ENCODE measurements at places on chromosomes 7 and 10.

- DNase-seq = no peak
Measured at GRCh38 chr7:26978146-26978545, 113.8 kb upstream of the SKAP2 start.

DNA sequence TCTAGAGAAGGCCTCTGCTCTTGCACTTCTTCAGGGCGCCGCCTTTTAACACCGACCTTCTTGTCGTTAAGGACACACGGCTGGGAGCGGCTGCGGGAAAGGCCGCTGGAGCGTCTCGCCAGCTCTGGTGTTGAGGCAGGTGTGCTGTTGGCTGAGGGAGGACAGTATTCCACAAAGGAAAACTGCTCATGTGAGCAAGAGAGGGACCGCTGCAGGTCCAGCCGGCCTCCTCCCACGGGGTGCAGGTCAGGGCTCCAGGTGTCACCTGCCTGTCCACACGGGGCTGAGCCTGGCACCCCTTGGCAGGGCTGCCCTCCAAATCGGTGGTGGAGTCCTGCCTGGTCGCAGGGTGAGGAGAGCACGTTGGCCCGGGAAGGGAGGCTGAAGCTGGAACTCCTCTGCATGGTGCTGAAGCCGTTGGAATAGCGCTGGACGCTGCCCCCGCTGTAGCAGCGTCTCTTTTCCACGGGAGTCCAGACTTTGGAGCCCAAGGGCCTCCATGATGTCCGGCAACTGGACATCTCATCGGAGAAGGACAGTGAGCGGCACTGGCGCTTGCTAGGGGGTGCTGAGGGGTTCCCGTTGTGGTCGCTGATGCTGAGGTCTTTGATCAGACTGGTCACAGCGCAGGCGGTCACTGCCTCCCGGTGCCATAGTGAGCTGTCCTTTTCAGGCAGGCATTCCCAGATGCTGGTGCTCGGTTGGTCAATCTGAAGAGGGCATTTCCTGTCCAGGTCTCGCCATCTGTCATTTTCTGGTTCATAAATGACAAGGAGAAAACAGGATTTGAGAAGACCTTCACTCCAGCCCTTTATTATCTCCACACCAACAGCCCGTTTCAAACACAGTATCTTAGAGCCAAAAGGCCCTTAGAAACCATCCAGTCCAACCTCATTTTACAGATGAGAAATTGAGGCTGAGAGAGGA, 62.3 kb downstream of the FAM53B start:
- no peak for DNase-seq

DNA sequence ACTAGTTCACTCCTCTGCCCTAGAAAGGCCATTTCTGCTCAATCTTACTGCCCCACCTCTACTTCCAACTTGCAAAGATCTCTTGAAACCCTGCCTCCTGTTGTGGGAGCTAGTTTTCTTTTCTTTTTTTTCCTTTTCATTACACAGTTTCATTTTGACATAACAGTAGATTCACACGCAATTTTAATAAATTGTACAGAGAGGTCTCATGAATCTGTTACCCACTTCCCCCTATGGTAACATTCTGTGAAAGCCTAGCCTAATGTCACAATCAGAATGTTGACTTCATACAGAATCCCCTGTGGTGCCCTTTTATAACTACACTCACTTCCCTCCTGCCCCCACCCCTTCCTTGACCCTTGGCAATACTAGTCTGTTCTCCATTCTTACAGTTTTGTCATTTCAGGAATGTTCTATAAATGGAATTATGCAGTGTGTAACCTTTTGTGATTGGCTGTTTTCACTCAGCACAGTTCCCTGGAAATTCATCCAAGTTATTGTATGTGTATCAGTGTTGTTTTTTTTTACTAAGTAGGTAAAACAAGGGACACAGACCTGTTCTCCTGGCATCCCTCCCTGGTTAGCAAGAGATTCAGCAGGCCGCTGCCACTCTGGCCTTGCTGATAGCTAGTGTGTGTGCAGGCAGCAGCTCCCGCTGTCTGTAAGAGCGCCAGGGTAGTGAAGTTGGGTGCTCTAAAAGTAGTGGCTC, 21.5 kb downstream of the CHST3 start:
- DNase-seq = peak; percentile 85

- DNase-seq = no peak
Measured at GRCh38 chr7:150867605-150868004, 15.3 kb downstream of the AOC1 start.

GRCh38 chr10:69955211-69955805, 97.3 kb upstream of the MACROH2A2 start:
- DNase-seq = peak; percentile 49

DNA sequence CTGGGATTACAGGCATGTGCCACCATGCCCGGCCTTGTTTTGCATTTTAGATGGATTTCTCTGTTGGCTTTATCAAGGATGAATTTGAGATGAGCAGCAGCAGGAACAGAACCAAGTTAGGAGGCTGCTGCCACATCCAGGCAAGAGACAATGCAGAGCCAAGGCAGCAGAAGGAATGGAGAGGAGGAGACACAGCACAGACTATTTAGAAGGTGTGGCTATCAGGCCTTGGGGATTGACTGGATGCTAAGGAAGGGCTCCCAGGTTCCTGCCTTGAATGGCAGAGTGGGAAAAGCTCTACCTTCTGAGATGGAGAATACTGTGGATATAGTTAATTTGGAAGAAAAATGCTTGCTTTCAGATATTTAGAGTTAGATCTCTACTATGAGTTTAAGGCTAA, 484.7 kb upstream of the C7orf33 start:
- DNase-seq = no peak

GRCh38 chr7:102317231-102318059, 30.8 kb downstream of the SH2B2 start:
- DNase-seq = no peak

GRCh38 chr7:31028006-31028405, 24.1 kb upstream of the ADCYAP1R1 start:
- no peak for DNase-seq

GRCh38 chr10:5553400-5554170, 28.8 kb downstream of the CALML3 start:
- no peak for DNase-seq

- peak; percentile 41 for DNase-seq
Measured at GRCh38 chr10:131806646-131807317, 94.0 kb upstream of the PPP2R2D start.

- no peak for DNase-seq
Measured at GRCh38 chr10:98224509-98224908, 43.5 kb downstream of the LOXL4 start.

- DNase-seq = no peak
Measured at GRCh38 chr7:19621740-19622139, 87.1 kb downstream of the POLR1F start.

- DNase-seq = no peak
Measured at GRCh38 chr7:85018498-85018897, 168.4 kb downstream of the SEMA3D start.

- no peak for DNase-seq
Measured at GRCh38 chr10:77869626-77870420, 56.7 kb downstream of the DLG5 start.

GRCh38 chr10:49621561-49621960, 7.7 kb downstream of the CHAT start:
- DNase-seq = no peak

GRCh38 chr10:63464402-63465292, 1.1 kb downstream of the JMJD1C start:
- DNase-seq = no peak

DNA sequence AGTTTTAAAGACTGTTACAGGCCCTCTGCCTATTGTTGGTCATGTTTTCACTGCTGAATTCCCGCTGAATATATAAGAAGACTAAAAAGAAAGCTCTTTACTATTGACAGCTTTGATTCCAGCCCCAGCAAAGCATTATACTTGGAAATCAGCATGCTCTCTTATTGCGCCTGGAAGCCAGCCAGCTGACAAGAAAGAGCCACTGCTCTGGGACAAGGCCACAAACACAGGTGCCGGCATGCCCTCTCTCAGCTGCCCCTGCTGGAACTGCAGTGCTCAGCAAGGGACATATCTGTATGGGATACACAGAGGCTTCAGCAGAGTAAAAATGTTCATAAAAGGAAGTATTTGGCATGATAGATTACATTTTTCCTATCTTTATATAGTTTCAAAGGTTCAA, 523.9 kb downstream of the ADRA2A start:
- DNase-seq = no peak

DNA sequence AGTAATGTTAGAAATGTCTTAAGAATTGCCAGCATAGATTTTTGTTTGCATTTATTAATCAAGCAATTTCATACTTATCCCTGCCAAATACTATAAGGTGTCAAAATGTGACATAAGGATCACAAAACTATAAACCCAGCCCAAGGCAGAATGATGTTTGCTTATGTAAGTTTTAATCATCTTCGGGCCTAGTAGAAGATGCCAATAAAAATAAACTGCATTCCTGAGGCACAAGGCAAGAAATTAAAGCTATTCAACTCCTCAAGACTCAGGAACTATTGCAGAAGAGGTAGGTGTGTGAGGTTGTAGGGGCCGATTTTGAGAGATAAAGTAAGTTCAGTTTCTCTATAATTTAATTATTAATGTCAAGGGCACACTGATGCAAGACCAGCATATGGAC, 189.4 kb upstream of the AHR start:
- no peak for DNase-seq

DNA sequence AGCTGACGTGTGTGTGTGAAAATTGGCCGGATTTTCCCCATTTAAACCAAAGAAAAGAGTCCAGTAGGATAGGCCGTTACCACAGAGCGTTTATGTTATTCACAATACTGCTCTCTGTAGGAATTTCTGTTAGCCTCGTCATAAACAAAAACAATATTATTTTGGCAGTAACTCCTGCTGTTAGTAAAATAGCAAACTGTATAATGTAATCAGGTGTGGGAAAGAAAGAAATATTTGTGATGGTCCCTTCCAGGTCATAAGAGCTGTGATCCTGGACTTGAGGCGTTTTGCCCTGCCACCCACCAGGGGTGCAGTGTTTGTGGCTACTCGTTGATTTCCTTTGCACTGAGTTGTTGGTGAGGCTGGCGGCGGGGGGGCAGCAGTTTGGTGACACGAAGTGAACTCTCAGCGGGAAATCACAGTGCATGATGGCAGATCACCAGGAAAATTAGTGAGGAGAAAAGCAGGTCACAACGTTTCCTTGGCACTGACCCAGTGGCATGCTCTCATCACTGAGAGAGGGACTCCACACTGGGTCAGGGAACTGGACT, 2.8 kb downstream of the EEPD1 start:
- no peak for DNase-seq

GRCh38 chr7:74405191-74405898, 48.4 kb upstream of the GTF2IRD1 start:
- peak; percentile 62 for DNase-seq

GRCh38 chr7:117588352-117588794, 108.5 kb downstream of the CFTR start:
- DNase-seq = no peak

DNA sequence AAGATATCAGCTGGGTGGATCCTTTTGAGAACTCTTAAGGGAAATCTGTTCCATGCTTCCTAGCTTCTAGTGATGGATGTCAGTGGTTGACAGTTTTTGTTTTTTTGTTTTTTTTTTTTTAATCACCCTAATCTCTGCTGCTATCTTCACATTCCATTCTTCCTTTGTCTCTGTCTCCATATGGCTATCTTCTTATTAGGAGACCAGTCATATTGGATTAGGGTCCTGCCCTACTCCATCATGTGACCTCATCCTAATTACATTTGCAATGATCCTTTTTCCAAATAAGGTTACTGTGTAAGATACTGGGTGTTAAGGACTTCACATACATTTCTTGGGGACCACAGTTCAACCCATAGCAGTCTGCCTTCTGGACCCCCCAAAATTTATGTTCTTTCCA, 69.7 kb downstream of the MLLT10 start:
- DNase-seq = no peak

DNA sequence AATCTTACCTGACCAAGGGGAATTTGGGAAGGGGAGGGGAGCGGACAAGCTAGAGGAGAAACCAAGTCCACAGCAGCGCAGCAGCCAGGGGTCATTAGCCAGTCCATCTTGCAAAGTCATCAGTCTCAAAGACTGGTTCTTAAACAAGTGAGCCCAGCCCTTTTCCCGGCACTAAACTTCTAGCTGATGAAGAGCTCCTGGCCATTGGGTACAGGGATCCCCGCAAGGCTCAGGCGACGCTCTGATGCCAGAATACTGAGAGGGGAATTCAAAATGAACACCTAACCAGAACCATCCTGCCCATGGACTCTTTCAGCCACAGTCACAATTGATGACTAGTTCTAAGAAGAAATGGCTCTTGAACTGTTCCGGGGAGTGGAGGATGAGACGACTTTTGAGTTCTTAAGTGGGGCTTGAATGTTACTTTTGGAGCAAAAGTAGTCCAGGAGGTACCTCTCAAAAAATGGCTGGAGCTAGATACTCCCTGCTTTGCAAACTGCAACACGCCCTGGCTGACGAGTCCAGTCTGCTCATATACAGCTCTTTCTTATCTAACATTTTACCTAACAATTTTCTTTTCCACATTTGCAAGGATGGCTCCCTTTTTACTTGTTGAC, 2.5 kb upstream of the TWIST1 start:
- DNase-seq = no peak

- DNase-seq = no peak
Measured at GRCh38 chr10:101840102-101840684, 3.4 kb downstream of the KCNIP2 start.

GRCh38 chr10:128035557-128035973, 90.7 kb downstream of the MKI67 start:
- no peak for DNase-seq

DNA sequence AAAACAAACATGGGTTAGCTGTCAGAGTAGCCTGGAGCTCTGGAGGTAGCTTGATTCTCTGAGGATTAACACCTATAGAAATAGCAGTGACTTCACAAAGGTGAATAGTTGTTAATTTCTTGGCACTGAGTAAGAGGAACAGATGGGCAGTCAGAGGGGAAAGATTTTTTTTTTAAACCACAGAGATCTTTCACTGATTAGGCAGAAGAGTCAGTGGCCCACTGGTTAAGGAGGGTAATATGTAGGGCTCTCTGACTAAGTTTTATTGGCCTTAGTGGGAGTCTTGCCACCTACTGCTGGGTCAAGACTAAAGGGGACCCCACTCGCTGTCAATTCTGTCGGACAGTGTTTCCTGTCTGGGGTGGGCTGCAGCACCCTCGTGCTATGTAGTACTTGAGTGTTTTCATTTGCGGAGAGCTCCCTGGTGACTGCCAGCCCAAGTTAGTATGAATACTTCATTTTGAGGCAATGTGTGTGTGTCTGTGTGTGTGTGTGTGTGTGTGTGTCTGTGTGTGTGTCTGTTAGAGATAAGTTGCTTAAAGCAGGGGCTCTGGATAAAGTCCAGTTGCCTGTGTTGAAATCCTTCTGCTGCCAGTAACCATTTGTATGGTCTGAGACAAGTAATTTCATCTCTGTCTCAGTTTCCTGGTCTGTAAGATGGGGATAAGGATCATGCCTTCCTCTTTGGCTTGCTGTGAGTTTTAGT, 145.2 kb downstream of the ARID5B start:
- DNase-seq = no peak
